Vagina (tissue), 2 donors: ENCODE measurements at places on chromosomes 13 and 19.

DNA sequence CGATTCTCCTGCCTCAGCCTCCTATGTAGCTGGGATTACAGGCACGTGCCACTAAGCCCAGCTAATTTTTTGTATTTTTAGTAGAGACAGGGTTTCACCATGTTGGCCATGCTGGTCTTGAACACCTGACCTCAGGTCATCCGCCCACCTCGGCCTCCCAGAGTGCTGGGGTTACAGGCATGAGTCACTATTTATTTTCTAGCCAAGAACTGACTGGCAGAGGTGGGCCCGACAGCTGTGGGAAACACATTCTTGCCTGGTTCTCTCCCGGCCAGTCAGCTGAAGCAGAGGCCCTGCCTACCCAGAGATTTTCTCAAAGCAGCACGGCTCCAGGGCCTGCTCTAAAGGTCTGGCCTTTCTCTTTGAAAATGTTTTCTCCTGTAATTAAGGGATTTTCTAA is 108.0 kb downstream of the KCTD15 start:
- DNase-seq: no peak

DNA sequence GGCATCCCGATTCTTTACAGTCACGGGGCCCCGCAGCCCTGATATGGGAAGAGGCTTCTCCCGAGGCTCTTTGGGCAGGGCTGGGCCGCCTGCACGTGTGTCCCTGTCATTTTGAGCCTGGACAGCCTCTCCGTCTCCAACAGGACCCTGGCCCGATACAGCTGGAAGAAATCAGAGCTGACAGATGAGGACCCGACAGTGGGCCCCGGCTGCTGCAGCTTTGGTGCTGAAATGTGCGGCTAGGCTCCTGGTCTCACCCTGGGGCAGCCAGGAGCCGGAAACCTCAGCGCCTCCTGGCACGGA is 3.2 kb downstream of the PIAS4 start:
- DNase-seq: no peak

DNA sequence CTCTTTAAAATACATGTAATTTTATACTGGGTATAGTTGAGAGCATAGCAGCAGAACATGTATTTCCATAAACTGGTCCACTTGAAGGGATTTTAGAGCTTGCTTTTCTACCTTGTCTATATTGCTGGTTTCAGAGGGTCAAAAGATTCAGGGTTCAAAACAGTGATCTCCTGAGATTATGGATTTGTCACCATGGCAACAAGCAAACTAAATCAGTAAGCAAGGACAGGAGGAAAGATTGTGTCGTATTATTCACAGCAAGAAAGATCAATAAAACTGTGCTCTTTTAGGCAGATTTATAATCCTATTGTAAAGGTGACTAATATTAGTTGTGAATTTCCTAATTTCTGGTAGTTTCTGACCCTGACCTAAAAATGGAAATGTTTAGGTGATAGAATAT is 496.4 kb downstream of the LMO7 start:
- no peak for DNase-seq

GRCh38 chr13:68690567-68690966 is 1417.1 kb upstream of the ATXN8OS start:
- DNase-seq: no peak

DNA sequence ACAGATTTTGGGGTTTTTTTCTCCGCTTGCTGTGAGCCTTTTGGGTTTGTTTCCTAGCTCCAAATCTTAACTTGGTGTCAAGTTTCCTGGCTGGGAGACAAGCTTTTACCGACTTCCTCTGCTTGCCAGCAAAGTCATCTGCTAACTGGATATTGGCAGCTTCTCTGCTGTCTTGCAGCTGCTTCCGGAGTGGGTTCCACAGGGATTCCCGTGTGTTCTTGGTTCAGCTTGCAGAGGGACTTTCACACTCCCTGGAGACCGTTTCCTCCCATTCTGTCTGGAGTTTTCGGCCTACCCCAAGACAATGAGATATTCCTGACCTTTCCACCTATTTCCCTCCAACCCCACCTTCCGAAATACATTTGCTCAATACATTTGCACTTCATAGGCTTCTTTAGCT is 2.2 kb upstream of the COLGALT1 start:
- DNase-seq: no peak

GRCh38 chr19:47730521-47730889 is 14.8 kb upstream of the NOP53 start:
- DNase-seq: no peak

- DNase-seq: no peak
Measured at GRCh38 chr19:45615795-45616703, 14.0 kb upstream of the GPR4 start.

- no peak for DNase-seq
Measured at GRCh38 chr19:36026091-36026876, 6.4 kb downstream of the CLIP3 start.

- DNase-seq: no peak
Measured at GRCh38 chr13:43782686-43783085, 4.1 kb downstream of the ENOX1 start.

DNA sequence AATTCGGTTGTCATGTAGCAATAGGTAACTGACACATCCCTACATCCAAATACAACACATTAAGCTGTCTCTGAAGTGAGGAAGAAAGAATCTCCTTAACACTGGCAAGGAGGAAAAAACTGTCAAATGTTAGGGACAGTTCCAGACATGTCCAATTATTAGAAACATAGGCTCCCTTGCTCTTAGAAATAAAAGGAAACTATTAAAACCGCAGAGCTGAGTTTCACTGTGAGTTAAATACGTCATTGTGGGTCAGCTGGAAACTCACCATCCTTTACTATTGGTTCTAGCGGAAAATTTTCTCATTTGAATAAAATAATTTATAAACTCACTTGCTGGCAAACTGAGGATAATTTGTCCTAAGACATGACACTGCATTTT is 40.7 kb downstream of the STARD13 start:
- DNase-seq: no peak

DNA sequence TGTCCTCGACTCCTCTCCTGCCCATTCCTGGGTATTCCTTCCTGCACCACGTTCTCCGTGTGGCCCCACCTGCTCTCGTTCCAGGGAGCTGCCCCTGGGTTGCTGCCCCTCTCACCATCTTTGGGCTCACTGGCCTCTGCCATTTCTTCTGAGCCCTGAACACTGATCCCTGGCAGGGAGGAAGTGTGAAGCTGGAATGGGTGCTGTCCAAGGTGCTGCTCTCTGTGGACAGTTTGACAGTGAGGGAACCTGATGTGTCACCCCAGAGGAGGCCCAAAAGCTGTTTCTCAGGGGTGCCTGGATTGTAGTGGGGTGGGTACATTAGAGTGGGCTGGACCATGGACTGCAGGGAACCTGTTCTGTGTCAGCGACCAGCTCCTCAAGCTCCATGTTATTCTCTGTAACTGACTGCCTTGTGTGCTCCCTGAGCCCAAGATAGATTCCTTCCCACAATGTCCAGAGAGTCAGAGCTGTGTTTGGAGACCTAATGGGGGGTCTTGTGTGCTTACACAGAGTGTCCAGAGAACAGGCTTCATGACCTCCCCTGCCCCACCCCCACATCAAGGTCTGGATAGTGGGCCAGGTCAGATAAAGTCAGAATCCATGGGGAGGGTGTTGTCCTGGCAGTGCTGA is 7.2 kb upstream of the CEACAM8 start:
- DNase-seq: no peak

GRCh38 chr19:41699968-41700323 is 8.5 kb upstream of the CEACAM5 start:
- DNase-seq: no peak

GRCh38 chr13:51000061-51000460 is 90.5 kb downstream of the RNASEH2B start:
- DNase-seq: no peak

DNA sequence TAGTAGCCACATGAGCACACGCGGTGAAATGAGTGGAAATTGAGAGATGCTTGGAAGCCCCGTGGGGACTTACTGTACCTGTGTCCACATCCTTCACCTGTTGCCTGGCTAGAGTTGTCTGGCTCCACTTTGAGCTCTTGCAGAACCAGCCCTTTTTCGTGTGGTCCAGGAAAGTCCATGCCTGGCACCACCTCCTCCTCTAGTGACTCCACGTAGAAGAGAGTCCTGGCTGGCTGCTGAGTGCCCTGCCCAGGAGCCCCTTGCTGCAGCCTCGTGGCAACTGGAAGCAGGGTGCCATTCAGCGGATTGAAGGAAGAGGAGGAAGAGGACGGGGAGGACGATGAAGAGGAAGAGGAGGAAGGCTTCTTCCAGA is 515 bp upstream of the ATXN8OS start:
- DNase-seq: no peak

DNA sequence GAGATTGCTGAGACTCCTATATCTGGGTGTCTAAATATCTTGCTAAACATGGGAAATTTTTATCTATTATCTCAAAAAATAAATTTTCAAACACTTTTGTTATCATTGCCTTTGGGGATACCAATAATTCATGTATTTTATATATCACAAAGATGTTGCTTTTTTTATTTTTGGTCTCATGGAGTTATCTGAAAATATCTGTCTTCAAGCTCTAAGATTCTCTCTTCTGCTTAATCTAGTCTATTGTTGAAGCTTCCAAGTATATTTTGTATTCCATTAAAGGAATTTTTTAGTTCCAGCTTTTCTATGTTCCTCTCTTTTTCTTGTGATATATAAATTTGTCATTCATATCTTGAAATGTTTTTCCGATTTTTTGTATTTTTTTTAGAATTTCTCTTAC is 812.0 kb downstream of the DACH1 start:
- DNase-seq: no peak

- DNase-seq: no peak
Measured at GRCh38 chr19:2274931-2275535, 6.9 kb downstream of the PEAK3 start.

- DNase-seq: peak; percentile 94
Measured at GRCh38 chr19:10194500-10195198, at the start of gene DNMT1. DNMT1 (minus strand) TSS chr19:10194953; CDS start chr19:10194899, 54 bp downstream.

DNA sequence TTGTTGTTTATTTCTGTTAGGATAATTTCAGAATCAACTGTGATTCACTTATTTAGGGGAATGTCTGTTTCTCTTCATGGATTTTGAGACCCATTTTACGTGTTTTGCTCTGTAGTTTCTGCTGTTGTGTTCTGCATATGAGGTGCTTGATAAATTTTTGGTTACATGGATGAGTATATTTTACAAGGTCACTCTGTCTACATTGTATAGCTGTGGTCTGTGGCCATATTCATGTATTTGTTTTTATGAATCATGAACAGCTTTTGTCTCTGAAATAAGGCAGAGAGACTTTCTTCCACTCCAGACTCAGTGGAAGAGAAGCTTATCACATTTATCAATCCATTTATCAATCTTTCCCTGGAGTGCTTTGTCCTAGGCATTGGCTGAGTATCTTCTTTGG is 56.6 kb downstream of the PDS5B start:
- no peak for DNase-seq

DNA sequence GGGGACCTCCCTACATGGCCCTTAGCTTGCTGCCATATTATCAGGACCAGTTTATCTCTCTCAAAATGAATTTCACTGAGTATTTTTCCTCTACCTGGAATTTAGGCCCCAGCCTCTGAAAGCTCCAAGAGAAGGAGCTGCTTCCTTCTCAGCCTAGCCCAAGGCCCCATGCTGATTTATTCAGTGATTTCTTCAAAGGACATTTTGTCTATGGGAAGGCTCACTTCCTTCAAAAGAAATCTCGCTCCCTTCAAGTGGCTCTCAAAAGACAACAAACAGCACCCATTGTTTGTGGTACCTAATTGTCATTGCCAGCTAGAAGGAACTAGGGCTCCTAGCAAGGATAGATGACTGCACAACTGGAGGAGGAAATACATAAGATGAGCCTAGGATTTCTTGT is 172.4 kb downstream of the SLC7A1 start:
- DNase-seq: no peak

- no peak for DNase-seq
Measured at GRCh38 chr19:21482863-21483276, 22.5 kb upstream of the ZNF429 start.

- DNase-seq: no peak
Measured at GRCh38 chr13:31009166-31009565, 76.7 kb downstream of the TEX26 start.

- DNase-seq: no peak
Measured at GRCh38 chr13:26458196-26458749, 99.2 kb upstream of the WASF3 start.

GRCh38 chr19:41944336-41944735 is 14.8 kb downstream of the RABAC1 start:
- DNase-seq: no peak

GRCh38 chr19:55691561-55692481 is 16.8 kb downstream of the EPN1 start:
- no peak for DNase-seq

DNA sequence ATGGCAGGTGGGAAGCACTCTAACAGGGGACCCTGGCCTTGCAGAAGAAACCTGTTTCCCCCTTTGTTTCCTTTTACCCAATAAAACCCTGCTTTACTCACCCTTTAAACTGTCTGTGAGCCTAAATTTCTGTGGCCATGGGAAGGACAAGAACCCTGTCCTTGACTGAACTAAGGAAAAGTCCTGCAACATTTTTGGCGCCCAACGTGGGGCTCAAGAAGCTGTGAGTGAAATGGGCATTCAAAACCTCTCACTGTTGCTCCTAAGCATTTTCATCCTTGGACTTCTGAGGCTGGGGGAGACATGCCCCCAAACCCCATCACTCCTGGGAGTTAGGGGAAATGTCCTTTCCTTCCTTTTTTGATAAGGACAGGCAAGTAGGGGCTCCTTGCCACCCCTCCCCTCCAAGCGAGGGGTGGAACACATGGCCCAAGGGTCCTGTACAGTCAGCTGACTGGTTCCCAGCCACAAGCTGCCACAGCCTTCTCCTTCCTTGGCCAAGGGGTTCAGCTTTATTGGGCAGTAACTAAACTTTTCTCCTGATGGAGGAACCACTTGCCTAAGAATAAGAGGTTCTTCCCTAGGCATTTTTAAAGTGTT is 381.6 kb downstream of the KLF5 start:
- DNase-seq: no peak

GRCh38 chr13:102402290-102402689 is 442 bp upstream of the FGF14 start:
- DNase-seq: no peak

DNA sequence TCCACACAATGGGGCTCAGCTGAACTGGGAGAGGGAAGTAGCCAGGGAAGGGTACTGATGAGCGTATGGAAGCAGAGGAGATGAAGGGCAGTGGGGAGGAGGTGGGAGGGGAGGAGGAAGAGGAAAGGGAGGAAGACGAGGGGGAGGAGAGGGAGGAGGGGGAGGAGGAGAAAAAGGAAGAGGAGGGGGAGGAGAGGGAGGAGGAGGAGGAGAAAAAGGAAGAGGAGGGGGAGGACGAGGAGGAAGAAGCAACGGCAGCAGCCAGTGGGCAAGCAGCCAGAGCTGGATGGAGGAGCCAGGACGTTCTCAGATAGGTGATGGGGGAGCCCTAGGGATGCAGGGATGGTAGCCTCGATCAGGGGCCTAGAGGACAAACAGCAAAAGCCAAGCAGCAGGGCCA is 5.6 kb downstream of the CERS4 start:
- no peak for DNase-seq

DNA sequence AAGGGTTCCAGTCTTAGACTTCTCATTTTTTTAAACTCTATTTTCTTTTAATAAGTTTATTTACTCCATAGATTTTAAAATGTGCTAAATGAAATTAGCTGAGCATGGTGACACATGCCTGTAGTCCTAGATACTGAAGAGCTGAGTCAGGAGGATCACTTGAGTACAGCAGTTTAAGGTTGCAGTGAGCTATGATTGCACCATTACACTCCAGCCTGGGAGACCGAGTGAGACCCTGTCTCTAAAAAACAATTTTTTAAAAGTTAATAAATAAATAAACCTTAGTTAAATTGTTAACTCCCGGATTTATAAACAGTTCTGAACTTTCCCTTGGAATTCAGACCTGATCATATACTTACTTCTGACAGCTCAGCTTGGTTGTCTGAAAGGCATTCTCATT is 32.5 kb downstream of the PCDH20 start:
- DNase-seq: no peak
